ENCODE measurements at places on chromosomes 12 and 14. TPM values are rescaled to one million over a fixed set of nuclear protein-coding genes. Genes with fewer than 3 reads are reported as not detected.

DNA sequence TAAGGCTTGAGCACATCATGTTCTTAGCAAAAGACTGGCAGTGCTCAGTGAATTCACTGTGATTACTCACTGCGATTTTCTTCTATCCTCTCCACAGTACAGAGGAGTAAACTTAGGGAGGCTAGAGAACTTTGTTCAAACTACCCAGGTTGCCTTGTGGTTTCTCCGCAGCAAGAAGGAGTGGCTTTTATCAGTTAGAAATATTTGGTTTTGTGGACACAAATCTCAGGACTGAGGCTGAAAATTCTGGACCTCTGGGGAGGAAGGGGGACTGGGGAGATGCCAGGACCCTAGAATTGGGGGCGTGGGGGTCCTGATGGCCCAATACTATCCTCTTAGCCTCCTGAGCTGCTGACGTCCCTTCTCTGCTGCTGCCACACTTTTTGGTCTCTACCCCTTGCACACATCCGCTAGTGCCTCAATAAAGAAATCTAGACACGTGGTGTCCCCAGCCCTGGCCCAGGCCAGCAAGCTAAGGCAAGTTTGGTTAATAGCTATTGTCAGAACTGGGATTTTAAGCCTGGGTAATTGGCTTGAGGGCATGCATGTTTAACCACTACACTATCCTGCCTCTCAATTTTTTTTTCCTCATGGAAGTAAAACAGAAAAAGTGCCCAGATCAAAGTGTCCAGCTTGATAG is 842 bp downstream of the OAS2 start:
- DNase-seq, result peak; percentile 90

DNA sequence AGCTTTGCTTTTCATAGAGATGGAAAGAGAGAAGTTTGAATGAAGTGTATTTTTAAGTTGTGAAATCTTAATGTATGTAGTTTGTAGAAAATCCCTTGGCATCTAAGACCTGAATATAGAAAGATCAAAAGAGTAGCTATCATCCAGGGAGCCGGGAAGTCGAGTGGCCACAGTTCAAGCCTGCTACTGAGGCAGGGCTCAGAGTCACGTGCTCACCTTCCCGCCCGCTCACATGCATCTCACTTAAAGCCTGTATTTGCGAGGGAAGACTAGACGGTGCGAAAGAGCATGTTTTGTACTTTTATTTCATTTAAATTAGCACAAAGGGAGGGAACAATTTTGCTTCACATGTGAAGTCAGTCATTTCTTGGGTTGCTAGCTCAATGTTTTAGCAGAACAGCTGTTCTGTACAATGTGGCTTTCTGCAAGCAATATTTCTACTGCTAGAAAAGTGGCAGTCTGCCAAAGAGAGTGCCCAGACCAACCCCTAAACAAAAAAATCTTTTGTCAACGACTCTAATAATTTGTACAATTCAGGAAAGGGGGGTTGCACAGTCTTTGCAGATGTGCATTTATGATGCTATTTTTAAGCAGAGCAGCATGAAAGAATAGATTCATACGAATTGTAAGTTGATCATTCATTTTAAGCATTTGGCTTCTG is 290.7 kb downstream of the NPAS3 start:
- DNase-seq, result no peak

- no peak for DNase-seq
Measured at GRCh38 chr12:47841910-47842309, 22.2 kb upstream of the HDAC7 start.

DNA sequence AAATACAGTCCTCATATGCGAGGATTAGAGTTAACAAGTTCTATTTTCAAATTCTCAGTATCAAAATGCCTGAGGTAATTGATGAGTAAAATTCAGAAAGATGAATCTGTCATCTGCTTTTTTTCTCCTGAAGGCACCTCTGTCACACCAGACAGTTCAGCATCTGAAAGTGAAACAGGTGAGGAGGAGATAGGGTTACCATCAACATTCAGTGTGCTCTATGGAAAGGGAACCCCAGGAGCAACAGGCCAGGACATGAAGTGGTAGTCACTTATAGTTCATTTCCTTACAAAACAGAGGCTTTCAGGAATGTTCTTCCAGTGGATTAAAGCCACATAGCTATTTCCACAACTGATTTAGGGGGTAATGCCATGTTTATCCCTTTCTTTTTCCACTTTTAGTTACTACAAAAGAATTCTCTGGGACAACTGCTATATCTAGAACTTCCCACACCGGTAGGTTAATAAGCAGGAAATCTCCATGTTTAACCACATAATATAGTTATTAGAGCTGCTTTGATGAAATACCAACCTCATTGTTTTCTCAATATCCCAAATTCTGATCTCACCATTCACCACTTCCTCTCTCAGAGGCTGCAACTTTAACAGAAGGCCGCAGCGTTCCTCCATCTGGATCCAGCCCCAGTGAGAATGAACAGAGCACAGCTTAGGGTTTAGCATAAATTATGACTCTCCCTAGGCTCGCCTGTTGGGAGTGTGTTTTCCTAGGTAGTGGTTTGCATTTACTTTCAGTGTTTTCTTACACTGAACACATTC is 177.0 kb upstream of the CNTN1 start:
- DNase-seq, result no peak

- DNase-seq, result no peak
Measured at GRCh38 chr12:96094201-96094600, 58.8 kb upstream of the LTA4H start.

WNT1 gene
- not detected for total RNA-seq

DNA sequence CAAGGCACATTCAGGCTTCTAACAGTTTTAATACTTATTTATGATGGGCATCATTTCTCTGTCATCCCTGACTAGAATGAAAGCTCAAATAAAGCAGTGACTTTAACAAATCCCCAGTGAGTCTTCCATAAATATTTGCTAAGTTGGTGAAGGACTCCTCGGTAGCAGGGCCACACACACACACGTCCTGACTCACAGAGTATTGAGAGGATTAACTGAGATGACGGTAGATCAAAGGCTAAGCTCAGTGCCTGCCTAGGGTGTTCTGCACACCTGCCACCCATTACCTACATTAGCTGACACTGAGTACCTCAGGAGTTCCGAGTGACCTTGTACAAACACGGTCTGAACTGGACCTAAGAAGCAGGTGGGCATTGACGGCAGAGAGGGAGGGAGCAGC is 197.3 kb upstream of the SFSWAP start:
- DNase-seq, result no peak

DNA sequence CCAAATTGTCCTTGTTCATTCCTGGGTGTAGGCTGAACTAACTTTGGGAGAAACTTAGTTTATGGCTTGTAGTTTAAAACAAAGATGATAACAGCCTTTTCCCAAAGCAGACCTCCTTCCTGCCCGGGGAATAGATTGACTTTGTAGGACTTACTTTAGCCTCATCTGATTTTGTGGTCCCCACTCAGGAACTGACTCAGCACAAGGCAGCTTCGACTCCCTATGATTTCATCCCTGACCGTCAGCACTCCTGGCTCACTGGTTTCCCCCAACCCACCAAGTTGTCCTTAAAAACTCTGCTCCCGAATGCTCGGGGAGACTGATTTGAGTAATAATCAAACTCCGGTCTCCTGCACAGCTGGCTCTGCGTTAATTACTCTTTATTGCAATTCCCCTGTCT is 40.1 kb upstream of the DDHD1 start:
- DNase-seq, result no peak

GRCh38 chr12:127582074-127582473 is 684.9 kb upstream of the TMEM132C start:
- peak; percentile 47 for DNase-seq
